Stimulated activated naive B cell treated with anti-CD40 and anti-IgM and Interleukin-4, amounts not matched to agents 10 μg/mL and 1 μg/mL and 100 μg/mL, for 72 hours (primary cell): ENCODE measurements at places on chromosomes 7 and 10.
A peak's percentile ranks its signal among the peaks of the same experiment; 100 is the strongest.

DNA sequence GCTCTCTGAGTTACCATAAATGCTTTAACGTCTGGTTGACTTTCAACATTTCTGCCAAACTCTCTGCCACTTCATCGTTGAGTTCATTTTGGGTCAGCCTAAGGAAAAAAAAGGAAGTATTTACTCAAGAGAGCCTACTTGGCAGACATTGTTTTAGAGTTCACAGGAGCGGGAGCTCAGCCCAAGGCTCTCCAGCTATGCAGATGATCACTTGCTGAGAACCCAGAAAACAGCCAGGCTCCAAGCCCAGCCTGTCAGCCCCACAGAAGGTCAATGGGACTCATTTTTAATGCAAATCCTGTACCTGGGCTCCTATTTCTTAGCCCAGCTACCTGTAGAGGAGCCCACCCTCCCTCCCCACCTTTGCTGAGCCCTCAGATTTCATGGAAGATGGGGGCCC is 45.5 kb downstream of the NOD1 start:
- H3K4me1 ChIP-seq: peaks cover 55% of the 10 kb centered on the region
- no peak for DNase-seq
- peak overlapping the region; percentile 59 for H3K27ac ChIP-seq

DNA sequence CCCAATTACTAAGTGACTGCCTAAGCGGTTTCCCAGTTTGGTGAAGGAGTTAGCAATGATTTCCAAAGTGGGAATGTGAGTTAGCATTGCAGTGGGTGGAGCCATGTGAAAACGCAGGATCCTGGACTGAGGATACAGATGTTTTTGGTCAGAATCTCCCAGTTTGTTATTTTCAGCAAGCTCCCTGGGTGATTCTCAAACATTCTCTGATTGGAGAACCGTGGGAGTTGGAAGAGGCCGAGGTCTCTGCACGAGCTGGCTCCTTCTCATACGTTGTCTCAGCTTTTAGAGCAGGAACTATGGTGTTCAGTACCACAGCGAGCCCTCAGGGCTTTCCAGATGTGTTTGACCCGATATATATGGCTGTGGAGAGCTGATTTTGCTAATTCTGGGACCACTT is 396.5 kb upstream of the NPVF start:
- peak overlapping the region; percentile 81 for H3K27ac ChIP-seq
- H3K4me1 ChIP-seq: peaks cover 29% of the 10 kb centered on the region
- H3K36me3 ChIP-seq: no peaks in the 10 kb centered on the region
- DNase-seq: no peak
- H3K4me3 ChIP-seq: peak overlapping the region; percentile 58

DNA sequence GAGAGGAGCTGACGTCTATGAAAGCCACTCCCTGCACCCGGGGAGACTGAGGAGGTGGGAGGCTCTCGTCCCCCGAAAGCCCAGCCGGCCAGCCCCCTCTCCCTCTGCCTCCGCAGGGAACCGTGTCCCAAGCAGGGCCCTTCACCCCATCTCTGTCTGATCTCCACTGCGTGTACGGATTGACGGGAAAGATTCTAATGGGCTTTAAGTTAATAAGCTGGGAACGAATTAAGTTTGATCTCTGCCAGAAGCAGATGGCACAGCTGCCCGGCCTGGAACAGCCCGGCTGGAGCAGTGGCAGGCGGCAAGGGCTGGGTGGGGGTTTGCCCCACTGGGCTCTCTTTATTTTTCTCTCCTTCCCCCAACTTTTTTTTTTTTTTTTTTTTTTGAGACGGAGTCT is 6.1 kb upstream of the SLC29A4 start:
- no peak overlapping the region for H3K4me3 ChIP-seq
- no peak for DNase-seq
- H3K4me1 ChIP-seq: no peaks in the 10 kb centered on the region
- no peak overlapping the region for H3K27ac ChIP-seq
- H3K36me3 ChIP-seq: no peaks in the 10 kb centered on the region

GRCh38 chr7:117395743-117396142 is 31.6 kb downstream of the ASZ1 start:
- H3K27me3 ChIP-seq: no peaks in the 10 kb centered on the region
- no peaks in the 10 kb centered on the region for H3K4me1 ChIP-seq
- no peaks in the 10 kb centered on the region for H3K36me3 ChIP-seq
- no peak overlapping the region for H3K4me3 ChIP-seq
- no peak for DNase-seq

DNA sequence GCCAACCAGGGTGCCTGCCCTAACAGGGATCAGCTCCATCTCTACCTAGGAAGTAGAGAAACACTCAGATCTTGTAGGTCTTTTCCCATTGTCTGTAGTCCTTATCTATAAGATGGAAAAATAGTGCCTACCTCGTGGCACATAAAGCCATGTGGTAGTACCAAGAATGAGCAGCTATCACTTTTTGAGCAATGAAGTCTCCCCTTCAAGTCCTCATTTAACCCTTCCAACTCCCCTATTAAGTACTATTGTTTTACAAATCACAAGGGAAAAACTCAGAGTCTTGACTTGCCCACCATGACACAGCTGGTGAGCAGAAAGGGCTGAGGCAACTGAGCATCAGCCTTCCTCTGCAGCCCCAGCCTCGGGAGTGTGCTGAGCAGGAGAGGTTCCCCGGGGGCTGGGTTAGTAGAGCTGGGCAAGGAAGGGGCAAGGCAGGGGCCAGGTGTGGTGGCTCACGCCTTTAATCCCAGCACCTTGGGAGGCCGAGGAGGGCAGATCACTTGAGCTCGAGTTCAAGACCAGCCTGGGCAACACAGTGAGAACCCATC is 3.3 kb downstream of the FRAT2 start:
- H3K4me3 ChIP-seq: peak overlapping the region; percentile 3
- no peaks in the 10 kb centered on the region for H3K27me3 ChIP-seq
- no peak for DNase-seq
- H3K36me3 ChIP-seq: peaks cover 24% of the 10 kb centered on the region

DNA sequence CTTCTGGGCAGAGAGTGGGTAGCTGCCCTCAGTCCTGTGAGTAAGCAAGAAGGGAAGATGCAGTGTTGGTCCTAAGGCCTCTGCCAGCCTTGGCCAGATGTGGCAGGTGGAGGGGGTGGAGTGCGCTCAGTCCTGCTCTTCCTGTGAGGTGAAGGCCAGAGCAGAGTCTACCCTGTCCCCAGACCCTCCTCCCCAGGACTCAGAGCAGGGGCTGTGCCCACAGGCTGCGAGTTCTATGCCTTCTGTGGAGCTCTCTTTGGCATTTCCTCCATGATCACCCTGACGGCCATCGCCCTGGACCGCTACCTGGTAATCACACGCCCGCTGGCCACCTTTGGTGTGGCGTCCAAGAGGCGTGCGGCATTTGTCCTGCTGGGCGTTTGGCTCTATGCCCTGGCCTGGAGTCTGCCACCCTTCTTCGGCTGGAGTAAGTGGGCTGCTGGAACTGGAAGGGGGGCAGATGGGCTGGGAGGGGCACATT is 4.0 kb downstream of the OPN4 start:
- H3K4me1 ChIP-seq: no peaks in the 10 kb centered on the region
- H3K27me3 ChIP-seq: peaks cover 16% of the 10 kb centered on the region
- no peaks in the 10 kb centered on the region for H3K36me3 ChIP-seq
- no peak overlapping the region for H3K27ac ChIP-seq

GRCh38 chr7:30430777-30431176 is 47.8 kb downstream of the NOD1 start:
- peak overlapping the region; percentile 26 for H3K27ac ChIP-seq
- H3K27me3 ChIP-seq: no peaks in the 10 kb centered on the region
- H3K36me3 ChIP-seq: peaks cover 76% of the 10 kb centered on the region
- peak overlapping the region; percentile 41 for H3K4me3 ChIP-seq

GRCh38 chr10:117860823-117861222 is 185.9 kb downstream of the RAB11FIP2 start:
- no peak overlapping the region for H3K27ac ChIP-seq
- H3K4me3 ChIP-seq: no peak overlapping the region
- H3K27me3 ChIP-seq: peaks cover 19% of the 10 kb centered on the region
- H3K36me3 ChIP-seq: no peaks in the 10 kb centered on the region
- H3K4me1 ChIP-seq: no peaks in the 10 kb centered on the region
- no peak for DNase-seq

DNA sequence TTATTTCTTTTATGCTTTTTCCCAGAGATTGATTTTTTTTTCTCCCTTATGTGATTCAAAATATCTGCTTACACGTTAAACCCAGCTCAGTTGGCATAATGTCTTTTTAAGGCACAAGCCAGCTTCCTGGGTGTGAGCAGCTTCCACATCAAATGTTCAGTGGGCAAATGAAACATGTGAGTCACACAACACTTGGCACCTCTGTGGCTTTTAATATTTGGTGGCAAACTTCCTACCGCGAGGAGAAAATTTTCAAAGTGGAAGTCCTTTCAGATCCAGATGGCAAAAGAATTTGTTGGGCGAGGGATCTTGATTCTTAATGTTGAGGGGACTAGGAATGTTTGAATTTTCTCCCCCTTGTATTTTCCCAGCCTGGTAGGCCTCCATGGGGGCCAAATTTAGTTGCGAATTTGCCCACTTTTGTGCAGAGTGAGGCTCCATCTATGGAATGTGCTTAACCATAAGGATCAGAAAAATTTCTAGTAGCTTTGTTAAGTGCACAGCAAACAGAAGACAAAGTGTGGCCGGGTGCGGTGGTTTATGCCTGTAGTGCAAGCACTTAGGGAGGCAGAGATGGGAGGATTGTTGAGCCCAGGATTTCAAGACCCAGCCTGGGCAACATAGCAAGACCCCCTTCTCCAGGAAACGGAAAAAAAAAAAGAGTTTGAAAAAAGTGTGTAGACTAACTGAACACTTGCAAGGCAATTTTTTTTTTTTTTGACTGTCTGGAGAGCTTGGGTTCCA is 31.0 kb downstream of the CUX1 start:
- H3K4me1 ChIP-seq: peaks cover 9% of the 10 kb centered on the region
- no peak overlapping the region for H3K4me3 ChIP-seq
- no peak overlapping the region for H3K27ac ChIP-seq
- no peak for DNase-seq
